Left lung (tissue), 14 donors: ENCODE measurements at places on chromosomes 2 and 18.

- DNase-seq: no peak
- no peak overlapping the region for H3K4me3 ChIP-seq
Observed at GRCh38 chr2:140929849-140930248, 1201.0 kb downstream of the LRP1B start.

GRCh38 chr2:48529194-48529593 lies 760 bp upstream of the STON1 start:
- H3K4me1 ChIP-seq: peaks cover 16% of the 10 kb centered on the region
- no peak overlapping the region for H3K27ac ChIP-seq
- peaks cover 13% of the 10 kb centered on the region for H3K27me3 ChIP-seq
- DNase-seq: no peak
- H3K4me3 ChIP-seq: no peak overlapping the region

DNA sequence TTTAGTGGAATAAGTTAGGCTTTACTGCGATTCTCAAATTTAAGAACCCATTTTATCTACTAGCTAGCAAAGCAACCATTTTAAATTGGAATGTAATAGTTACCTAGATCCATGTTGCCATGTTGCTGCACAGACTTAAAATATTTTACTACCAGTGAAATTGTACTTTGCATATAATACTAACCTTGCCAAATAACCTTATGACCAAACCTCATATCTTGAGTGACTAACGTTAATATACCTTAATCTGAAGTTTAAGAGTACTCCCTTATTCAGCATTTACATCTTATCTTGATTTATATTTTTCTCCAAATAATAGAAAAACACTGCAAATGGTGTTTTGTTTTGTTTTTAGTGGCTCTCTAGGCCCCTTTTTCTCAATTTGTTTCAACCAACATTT lies 50.3 kb upstream of the NAB1 start:
- H3K36me3 ChIP-seq: no peaks in the 10 kb centered on the region
- H3K4me1 ChIP-seq: no peaks in the 10 kb centered on the region
- DNase-seq: no peak
- H3K27ac ChIP-seq: no peak overlapping the region

GRCh38 chr2:231886071-231886681 lies 40.0 kb downstream of the NPPC start:
- DNase-seq: no peak
- H3K4me1 ChIP-seq: no peaks in the 10 kb centered on the region
- no peaks in the 10 kb centered on the region for H3K27me3 ChIP-seq
- H3K36me3 ChIP-seq: no peaks in the 10 kb centered on the region

GRCh38 chr2:100244881-100245605 lies 77.3 kb downstream of the LONRF2 start:
- peaks cover 3% of the 10 kb centered on the region for H3K4me1 ChIP-seq
- H3K27ac ChIP-seq: no peak overlapping the region
- H3K36me3 ChIP-seq: no peaks in the 10 kb centered on the region
- H3K27me3 ChIP-seq: no peaks in the 10 kb centered on the region
- no peak for DNase-seq
- H3K4me3 ChIP-seq: no peak overlapping the region

GRCh38 chr18:48607056-48607984 lies 68.5 kb downstream of the CTIF start:
- H3K27ac ChIP-seq: no peak overlapping the region
- no peaks in the 10 kb centered on the region for H3K27me3 ChIP-seq
- H3K36me3 ChIP-seq: no peaks in the 10 kb centered on the region
- no peaks in the 10 kb centered on the region for H3K4me1 ChIP-seq
- peak; percentile 49 for DNase-seq

- no peak for DNase-seq
- H3K4me3 ChIP-seq: no peak overlapping the region
- H3K27me3 ChIP-seq: no peaks in the 10 kb centered on the region
- no peak overlapping the region for H3K27ac ChIP-seq
- H3K36me3 ChIP-seq: no peaks in the 10 kb centered on the region
Observed at GRCh38 chr18:7307526-7307925, 76.6 kb downstream of the LRRC30 start.
